ENCODE measurements at places on chromosomes 1 and 21.

- DNase-seq, result no peak
Measured at GRCh38 chr1:162218546-162218945, 149.1 kb downstream of the NOS1AP start.

GRCh38 chr1:36863500-36863899, 170.8 kb downstream of the GRIK3 start:
- DNase-seq, result no peak

GRCh38 chr1:178397678-178398077, 99.1 kb downstream of the CLEC20A start:
- DNase-seq, result peak; percentile 37

- DNase-seq, result no peak
Measured at GRCh38 chr1:7393136-7393535, 378.0 kb upstream of the VAMP3 start.

DNA sequence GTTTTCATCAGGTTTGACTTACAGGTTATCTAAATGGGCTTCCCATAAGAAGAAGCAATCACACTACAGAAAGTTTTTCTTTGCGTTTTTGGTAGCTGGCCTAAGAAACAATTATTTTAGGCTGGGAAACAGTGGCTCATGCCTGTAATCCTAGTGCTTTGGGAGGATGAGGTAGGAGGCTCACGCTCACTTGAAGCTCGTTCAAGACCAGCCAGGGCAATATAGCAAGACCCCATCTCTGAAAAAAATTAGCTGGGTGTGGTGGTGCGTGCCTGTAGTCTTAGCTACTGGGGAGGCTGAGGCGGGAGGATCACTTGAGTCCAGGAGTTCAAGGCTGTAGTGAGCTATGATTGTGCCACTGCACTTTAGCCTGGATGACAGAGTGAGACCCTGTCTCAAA, 1.6 kb upstream of the REN start:
- DNase-seq, result no peak

- no peak for DNase-seq
Measured at GRCh38 chr1:3221112-3222041, 152.4 kb downstream of the PRDM16 start.

GRCh38 chr1:37096523-37096922, 62.2 kb upstream of the GRIK3 start:
- DNase-seq, result peak; percentile 9

DNA sequence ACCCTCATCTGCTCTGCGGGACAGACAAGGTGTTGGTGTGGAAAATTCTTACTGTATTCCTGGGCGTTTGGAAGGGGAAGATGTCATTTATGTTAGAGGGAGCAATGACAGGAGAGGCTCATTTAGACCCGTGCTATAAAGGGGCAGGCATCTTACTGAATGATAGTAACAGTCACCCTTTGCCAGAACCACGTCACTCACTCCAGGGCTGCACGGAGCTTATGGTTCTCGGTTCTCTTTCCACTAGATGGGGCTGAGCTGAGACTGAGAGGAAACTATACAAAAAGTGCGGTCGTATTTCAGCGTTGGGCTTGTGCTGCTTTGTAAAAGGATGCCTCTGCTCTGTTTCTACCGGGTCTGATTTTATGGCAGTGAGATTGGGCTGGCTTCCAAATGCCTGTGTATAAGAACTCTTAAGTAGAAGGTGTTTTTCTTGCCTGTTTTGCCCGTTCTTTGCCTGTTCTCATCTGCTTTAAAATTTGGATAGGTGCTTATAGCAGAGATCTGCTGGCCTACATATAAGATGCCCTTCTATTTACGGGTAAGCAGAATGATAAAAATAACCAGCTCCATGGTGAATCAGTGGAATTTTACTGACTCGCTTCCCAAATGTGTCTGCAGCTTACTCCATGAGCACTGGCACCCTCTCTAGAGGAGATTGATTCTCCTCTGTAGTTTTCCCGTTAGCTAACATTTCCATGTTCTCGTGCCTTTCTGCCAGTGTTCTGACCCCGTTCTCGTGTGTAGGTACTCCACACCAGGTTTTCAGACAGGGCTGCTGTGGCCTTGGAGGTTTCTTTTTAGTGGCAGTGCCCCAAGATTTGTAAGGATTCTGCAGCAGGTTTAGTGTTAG, 55.9 kb downstream of the MRPS6 start:
- peak; percentile 72 for DNase-seq

- peak; percentile 68 for DNase-seq
Measured at GRCh38 chr1:212608959-212609700, 569 bp downstream of the ATF3 start.

GRCh38 chr1:151196292-151196800, 2.0 kb upstream of the PIP5K1A start:
- peak; percentile 95 for DNase-seq

DNA sequence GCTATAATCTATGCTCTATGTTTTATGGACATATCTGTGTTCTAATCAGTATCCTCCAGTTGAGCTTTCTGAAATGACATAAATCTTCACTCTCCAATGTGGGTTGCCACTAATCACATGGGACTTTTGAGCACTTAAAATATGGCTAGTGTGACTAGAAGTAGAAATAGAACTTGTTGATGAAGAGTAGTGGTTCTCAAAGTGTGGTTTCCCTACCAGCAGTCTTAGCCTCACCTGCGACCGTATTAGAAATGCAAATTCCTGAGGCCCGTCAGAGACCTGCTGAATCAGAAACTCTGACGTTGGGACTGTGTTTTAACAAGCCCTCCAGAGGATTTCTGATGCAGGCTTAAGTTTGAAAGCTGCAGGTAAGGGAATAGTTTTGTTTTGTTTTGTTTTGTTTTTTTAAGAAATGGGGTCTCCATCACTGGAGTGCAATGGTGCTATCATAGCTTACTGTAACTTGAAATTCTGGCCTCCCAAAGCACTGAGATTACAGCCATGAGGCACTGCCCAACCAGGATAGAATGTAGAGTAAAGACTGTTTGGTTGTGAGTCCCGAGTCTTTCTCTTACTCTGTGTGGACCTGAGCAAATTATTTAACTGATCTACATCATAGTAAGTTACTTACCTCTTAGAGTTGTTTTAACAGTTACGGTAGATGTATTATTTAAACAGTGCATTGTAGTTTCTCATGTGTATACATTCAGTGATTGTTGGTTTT, 21.7 kb downstream of the GLRX2 start:
- no peak for DNase-seq

- peak; percentile 45 for DNase-seq
Measured at GRCh38 chr21:34884346-34884929, 164.7 kb downstream of the RUNX1 start.

DNA sequence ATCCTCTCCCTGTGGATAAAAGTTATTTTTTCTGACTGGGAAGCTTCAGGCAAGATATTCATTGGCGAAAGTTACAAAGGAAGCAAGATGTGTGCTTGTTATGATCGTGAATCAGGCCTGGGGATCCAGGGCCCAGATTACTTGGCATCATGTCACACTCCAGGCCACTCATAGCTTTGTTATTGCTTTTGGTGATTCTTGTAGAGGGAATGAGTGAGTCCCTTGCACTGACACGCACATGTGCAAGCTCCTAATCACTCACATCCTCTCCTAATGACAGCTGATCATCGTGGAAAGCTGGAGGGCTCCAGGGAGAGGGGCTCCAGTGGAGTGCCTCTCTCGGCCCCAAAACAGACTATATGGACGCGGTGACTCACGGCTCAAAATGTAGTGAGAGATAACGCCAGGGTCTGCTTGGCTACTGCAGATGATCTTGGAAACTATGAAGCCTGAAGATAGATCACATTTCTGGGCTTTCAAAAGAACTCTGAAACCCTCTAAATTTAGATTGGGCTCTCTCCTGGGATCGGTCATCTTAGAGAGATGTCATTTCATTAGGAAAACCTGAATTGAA, 481.1 kb upstream of the USP24 start:
- peak; percentile 96 for DNase-seq

Data from ELR (cell line).